Upper lobe of right lung (tissue), 1 donor: ENCODE measurements at places on chromosomes 13 and 19. TPM values are rescaled to one million over a fixed set of nuclear protein-coding genes. Genes with fewer than 3 reads are reported as not detected.

CGB3 gene
- not detected for total RNA-seq

A1BG gene
- total RNA-seq, result 12.7 TPM

ZIC2 gene
- total RNA-seq, result not detected

KIR2DL4 gene
- 0.46 TPM for total RNA-seq

SELENOW gene
- 262 TPM for total RNA-seq

RAB3A gene
- 1.9 TPM for total RNA-seq

ELSPBP1 gene
- total RNA-seq, result not detected
